Mucosa of descending colon (tissue), 3 donors: ENCODE measurements at places on chromosomes 3 and 15.
A peak's percentile ranks its signal among the peaks of the same experiment; 100 is the strongest.

DNA sequence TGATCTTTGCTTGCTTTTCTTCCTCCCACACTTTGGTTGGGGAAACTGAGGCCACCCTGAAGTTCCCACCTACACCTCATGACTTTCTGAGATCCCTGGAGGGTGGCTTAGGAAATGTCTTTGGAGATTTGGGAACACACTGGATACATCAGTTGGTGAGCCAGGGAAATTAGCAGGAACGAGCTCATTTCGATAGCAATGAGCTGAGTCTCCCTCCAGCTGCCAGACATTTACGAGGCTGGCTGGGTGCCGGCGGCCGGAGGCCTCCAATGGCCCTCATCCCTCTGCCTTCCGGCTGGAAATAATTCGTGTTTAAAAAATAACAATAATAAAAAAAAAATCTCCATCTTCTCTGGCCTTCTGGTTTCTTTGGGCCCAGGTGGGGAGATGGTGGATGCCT, 38.8 kb downstream of the SMAD6 start:
- peak; percentile 67 for DNase-seq

GRCh38 chr3:89395456-89395855, 288.0 kb downstream of the EPHA3 start:
- DNase-seq, result no peak

DNA sequence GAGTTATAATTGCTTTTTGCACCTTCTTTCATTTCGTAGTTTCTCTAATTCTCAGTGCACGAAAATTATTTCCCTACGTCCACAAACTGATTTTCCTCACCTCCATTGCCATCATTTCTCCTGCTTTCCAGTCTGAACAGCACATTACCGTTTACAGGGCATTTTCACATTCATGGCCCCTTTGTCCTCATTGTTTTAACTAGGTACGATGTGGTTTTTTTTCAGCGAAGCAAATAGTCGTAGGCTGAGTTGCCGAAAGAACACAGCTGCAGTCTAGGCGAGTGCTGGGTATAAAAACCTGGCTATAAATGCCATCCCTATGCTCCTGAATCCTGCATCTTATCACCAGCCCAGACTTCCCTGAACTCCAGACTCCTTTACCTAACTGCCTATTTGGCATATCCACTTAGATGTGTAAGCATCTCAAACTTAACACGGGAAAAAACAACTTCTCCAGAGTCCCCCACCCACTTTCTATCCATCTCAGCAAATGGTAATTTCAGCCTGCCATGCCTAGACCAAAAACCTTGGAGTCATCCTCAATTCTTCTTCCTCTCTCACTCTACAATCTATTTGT, 691 bp upstream of the FSIP1 start:
- DNase-seq, result no peak

DNA sequence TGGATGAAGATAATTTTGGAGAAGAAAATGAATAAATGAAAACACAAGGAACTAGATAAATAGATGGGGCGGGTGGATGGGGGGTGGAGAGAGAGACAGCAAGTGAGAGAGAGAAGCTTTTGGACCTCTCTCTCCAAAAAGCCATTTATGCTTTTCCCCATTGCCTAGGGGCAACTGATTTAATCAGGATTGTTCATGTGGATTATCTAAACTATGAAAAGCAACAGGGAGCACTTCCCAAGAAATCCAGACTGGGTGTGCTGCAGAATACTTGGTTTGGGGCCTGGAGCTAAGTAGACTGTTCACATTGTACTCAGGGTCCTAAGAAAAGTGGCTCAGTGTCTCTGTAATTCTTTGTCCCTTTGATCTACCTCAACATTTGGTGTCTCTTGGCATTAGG, 367.0 kb downstream of the TIGIT start:
- DNase-seq, result no peak

GRCh38 chr3:24034464-24034863, 89.4 kb downstream of the NR1D2 start:
- no peak for DNase-seq

- DNase-seq, result no peak
Measured at GRCh38 chr3:175179055-175179454, 319.9 kb downstream of the NAALADL2 start.

DNA sequence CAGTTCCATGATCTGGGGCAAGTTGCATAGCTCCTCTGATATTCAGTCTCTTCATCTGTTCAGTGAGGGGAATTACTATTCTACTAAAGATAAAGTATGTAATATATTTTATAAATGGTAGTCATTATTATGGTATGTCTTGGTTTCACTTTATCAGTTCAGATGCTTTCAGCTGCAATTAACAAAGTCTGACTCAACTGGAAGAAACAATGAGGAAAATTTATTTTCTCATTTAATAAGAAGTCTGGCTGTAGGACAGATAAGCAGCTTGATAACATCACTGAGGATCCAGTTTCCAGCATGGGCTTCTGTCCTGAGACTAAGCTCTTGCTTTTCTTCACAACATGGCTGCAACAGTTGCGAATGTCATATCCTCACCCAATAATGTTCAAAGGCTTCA, 354.3 kb upstream of the TRIM42 start:
- DNase-seq, result no peak

DNA sequence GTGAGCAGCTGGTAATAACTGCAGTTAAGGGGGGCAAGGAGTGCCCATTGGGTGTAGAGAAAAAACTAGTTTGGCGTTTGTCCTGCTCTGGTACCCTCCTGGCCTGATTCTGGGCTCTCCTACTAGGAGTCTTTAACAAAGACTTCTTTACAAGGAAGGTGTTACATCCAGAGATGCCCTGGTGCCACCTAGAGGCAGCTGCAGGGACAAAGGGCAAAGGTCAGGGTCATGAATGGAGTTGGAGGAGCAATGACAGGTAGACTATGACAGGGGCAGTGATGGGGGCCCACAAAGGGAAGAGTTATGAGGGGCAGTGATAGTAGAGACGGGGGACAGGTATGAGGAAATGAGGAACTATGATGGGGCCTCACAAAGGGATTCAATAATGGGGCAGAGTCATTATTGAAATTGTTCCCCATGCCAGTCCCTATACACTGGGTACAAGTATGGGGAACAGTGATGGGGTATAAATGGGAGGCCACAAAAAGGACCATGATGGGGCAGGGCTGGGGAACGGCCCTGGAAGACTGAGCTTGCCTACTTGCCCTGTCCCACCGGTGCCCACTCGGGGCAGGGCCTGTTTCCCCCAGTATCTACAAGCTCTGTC, 7.9 kb downstream of the CCDC71 start:
- DNase-seq, result peak; percentile 68

DNA sequence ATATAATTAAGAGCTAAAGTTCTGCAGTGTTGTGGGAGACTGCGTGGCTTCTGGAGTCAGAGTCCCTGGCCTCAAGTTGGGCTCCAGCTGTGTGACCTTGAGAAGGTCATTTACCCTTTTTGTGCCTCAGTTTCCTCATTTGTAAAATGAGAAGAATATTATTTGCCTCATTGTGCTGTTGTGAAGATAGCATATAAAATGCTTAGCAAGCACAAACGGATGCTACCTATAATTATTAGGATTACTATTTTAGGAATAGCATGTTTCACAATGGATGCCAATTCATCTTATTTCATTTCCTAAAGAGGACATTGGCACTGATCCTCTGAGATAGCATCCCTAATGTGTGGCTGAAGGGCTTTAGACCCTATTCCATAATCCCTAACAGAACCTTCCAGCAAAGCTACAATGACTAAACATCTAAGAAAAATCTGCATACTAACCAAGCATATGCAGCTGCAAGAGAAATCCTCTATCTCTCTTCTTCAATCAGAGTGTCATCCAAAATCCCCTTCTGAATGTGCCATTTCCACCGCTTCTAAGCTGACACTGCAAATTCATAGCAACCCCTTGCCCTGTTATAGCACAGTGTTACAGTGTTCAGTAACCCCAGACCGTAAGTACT, 148.3 kb downstream of the RBMS3 start:
- no peak for DNase-seq

DNA sequence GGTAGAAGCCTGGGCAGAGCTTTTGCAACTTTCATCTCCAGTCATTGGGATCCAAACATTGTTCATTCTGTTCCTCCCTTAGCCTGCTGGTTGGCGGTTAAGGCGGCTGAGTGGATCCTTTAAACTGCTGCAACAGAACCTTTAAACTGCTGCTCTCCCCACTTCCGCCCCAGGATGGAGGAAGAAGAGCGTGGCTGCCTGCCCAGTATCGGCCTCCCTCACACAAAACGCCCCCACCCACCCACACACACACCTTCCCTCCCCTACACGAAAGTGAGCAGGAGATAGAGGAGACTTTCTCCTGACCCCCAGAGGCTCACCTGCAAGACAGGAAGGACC, 460 bp upstream of the ZMAT3 start:
- DNase-seq, result peak; percentile 53

GRCh38 chr15:41510728-41511127, 2.9 kb downstream of the LTK start:
- no peak for DNase-seq

- DNase-seq, result no peak
Measured at GRCh38 chr3:152817400-152817799, 17.5 kb upstream of the P2RY1 start.

GRCh38 chr3:94232921-94233320, 170.1 kb downstream of the NSUN3 start:
- DNase-seq, result no peak

GRCh38 chr3:16151109-16151508, 23.4 kb upstream of the GALNT15 start:
- peak; percentile 71 for DNase-seq

DNA sequence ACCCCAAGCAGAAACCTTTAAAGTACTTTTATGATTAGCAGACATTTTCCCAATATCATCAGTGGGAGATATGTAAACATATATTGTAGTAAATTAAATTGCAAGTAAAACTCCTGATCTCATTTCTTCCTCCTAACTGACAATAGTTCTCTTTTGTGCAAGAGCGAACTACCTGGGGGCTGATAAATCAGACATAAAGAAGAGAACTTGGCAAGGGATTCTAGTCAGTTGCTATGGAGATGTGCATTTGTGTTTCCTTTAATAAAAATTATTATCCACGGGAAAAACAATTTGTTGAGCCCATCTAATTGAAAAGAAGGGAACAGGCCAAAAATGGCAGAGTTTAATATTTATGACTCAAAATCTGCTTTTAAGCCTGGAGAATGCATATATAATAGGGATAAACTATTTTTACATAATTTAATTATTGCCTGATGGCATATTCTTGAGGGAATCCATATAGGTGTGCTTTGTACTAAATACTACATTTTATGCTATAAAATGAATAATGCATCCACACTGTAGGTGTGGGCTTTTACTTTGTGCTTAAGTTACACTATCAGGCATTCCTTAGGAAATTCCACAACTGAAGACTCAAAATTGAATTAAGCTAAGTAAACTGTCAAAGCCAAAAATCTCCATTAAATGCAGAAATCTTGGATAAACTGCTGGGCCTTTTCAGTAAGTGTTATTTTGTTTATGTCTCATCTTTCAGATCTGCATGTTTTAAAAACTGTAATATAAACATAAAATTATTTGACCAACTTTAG, 258.1 kb downstream of the ERC2 start:
- no peak for DNase-seq

GRCh38 chr15:79728867-79729266, 167.9 kb downstream of the MTHFS start:
- DNase-seq, result no peak

GRCh38 chr15:78640527-78641101, 396 bp downstream of the CHRNB4 start:
- no peak for DNase-seq

DNA sequence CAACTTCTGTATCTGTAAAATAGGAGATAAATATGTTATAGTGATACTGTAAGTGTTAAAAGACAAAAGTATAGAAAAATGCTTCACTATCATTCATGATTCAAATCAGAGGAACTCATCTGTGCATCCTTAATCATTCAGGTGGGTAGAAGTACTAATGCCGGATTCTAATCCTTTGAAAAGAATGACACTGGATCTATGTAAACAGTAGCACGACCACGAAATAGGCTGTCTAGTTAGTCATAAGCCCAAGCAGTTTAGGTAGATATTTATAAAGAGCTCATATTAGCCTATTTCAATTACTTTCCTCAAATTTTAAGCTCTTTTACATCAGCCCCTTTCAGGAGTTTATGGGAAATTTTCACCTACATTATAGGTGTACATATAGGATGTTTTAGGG, 437.9 kb downstream of the SOX2 start:
- no peak for DNase-seq

DNA sequence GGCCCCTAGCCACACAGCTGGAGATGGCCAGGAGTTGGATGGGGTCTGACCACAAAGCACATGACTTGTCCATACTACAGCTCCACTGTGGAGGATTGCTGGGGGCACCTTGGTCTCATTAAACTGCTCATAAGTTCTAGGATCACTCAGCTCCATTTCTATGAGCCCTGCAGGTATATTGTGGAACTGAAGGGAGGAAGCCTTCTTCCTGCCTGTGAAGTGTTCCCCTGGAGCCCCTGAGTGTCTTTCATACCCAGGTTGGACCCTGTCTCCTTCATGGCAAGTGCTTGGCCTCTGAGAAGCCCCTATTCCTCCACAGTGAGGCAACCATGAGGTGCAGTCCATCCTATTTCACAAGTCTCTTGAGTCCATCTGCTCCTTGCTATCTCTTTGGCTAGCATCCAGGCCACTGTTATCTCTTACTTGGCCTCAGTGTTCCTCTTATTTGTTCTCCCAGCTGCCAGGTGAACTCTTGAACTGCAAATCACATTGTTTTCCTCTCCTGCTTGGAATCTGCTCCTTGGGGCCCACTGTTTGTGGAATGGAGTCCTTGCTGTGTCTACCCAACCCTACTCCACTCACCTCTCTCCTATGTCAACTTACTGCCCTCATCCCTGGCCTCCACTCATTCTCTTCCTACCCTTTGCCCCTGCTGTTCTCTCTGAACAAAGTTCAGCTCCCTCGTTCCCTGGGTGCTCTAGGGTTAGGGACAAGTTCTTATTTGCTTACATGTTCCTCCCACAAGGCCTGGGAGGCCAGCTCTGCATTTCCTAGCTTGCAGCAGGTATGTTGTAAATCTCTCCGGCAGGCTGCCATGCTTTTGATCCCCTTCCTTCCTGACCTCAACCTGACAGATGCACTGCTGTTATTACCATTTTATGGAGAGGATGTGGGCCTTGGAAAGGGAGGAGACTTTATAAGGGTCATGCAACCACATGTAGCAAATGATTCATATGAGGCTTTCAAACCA, 1.2 kb downstream of the ACOX2 start:
- DNase-seq, result peak; percentile 89

GRCh38 chr3:142611206-142611605, 15.0 kb downstream of the PLS1 start:
- no peak for DNase-seq

GRCh38 chr15:77857419-77857818, 220.1 kb downstream of the TBC1D2B start:
- DNase-seq, result no peak

DNA sequence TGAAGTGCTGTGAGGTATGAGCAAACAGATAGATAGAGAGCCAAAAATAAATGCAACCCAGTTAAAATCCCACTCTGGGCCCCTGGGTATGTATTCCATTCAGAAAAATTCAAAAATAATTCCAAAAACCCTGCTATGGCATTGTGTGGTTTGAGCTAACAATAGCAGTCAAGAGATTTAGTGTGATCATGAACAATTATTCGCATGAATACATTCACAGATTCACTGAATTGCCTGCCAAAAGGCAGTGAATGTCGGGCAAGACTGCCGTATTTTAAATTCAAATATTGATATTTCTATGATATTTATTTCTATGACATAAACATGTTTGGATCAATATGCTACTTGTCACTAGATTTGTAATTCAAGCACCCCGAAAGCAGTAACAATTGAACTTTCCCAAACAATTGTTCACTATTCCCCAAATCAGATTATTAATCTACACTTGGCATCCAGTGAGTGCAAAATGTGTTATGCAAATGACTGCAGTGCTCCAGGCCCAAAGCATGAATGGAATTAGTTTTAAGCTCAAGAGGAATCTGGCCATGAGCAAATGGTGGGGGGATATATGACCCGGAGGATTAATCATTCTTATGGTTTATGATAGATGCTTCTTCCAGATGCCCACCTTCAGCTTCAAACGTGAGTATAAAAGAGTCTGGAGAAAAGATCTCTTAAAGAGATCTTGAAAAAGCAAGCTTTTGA, 417.0 kb upstream of the MEIS2 start:
- no peak for DNase-seq
